Activated effector memory CD4-positive, alpha-beta T cell treated with Interleukin-2 at 50 U/mL for 16 hours (primary cell): ENCODE measurements at places on chromosomes 6 and 20.
A peak's percentile ranks its signal among the peaks of the same experiment; 100 is the strongest.

DNA sequence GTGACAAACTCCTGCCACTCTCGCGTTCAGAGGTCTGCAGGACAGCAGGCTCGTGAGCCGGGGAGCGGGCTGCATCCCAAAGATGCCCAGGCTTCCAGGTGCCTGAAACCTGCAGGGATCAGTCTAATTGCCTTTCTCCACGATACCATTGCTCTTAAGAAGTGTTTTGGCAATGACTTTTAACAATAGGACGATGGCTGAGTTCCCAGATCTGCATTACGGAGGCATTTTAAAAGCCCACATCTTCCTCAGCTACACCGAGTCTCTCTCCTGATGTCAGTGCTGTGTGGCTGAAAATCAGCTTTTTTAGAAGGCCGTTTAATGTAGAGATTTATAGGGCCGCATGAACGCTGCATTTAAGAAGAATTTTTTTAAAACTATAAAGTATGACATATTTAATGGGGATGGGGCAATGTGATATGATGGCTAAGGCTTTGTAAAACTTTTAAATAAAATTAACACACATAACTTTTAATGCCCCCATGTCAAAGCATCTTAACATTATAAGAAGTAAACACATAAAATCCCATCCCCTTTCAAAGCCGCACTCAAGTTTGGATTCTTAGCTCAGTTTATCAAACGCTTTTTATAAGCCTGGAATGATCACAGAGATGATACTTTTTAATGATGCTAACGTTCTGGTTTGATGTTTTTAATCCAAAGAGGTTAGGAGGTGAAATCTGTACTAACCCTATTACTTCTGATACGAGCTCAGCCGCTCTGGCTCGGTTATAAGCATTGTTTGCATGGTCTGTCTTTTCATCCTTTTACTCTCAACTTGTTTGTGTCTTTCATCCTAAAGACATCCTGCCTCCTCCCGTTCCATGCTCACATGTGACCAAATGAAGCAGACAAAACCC, 386.0 kb downstream of the SMOC2 start:
- DNase-seq: no peak

- DNase-seq: no peak
Measured at GRCh38 chr6:3884007-3884745, 35.0 kb downstream of the FAM50B start.

DNA sequence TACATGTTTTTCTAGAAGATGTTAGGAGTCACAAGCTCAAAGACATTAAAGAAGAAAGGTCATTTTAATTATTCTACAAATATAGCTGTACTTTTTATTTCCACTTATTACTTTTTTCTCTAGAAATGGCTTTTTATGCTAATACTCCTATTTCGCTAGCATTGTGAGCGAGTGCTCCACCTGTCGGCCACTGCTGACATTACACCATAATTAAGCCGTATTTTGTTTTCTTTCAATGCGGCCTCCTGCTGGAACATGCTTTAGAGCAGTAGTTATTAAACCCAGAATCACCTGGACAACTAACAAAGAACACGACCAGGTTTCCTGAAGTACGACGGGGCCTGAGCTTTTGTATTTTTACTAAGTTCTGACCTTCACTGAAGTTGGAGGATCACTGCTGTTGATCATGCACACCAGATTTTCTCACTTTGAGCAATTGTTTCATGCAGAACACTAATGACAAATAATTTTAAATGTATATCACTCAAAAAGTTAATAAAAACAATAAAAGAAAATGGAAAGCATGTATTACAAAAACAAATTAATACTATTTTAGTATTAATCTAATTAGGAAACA, 74.1 kb upstream of the PAK5 start:
- peak; percentile 1 for DNase-seq

DNA sequence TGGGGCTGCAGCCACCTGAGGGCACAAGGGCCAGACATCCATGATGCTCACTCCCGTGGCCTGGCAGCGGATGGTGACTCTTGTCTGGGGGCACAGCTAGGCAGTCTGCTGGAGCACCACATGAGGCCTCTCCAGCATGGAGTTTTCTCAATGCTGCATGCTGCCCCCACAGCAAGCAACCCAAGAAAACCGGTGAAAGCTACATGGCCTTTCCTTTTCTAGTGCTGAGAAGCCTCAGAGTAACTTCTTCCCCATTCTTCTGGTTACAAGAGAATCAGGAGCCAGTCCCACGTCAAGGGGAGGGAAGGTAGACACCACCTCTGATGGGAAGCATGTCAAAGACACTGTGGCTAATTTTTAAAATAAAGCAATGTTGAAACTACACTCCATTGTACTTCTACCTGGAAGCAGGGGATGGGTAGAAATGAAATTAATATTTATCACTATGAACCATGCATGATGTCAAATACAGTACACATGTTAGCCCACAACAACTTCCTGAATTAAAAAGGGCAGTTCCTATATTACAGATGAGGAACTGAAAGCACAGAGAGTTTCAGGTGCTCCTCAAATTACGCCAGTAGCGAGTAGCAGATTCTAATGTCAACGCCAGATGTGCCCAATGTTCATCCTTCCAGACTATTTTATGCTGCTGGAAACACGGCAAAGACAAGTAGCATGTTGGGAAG, 101.5 kb downstream of the LAMP5 start:
- DNase-seq: no peak

DNA sequence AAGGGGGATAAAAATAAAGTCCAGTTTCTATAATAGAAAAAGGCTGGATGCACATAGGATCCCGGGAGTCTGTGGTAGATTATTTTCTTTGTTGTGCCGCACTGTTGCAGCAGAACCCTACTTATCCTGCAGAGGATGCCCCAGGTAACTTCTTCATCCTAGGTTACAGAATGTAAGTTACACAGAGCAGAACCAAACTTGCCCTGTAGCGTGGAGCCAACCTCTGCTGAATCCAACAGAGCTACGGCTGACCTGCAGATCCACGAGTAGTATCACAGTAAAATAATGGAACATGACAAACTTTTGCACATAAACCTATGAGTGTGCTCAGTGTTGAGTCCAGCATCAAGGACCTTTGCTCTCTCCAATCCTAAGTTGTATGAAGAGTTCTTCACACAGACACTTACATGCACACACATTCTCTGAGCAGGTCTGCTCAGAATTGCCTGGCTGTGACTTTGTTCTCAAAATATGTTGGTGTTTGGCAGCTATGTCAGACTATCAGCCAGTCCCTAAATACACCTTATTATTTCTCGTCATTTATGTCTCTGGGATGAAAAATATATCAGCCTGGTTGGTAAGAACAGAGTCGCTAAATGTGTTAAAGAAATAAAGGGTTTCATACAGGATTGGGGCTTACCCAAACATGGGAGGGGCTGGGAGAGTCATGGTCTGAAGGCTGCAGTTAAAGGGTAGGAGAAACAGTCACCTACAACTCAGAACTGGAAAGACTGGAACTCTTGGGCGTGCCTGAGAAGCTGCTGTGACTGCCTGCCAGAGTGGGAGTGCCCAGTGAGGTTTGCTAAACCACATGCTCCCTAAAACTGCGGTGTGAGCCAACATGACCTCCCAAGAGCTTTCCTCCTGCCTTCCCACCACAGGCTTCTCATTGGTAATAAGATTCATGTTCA, 165.1 kb upstream of the SLC24A3 start:
- DNase-seq: no peak

GRCh38 chr6:84866715-84867114, 102.3 kb upstream of the TBX18 start:
- no peak for DNase-seq

DNA sequence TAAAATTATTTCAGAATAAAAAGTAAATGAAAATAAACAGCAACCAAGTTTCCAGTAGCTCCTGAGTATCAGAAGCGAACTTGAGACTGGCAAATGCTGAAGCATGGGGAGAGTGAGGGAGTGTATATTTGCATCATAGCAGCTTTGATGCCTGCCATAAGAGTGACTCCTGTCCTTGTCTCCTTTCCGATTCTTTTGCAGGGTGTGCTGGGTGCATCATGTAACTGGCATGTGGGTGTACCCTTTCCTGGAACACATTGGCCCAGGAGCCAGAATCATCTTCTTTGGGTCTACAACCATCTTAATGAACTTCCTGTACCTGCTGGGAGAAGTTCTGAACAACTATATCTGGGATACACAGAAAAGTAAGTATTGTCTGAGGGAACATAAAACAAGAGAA, 117.4 kb downstream of the ADAT2 start:
- DNase-seq: no peak

- DNase-seq: no peak
Measured at GRCh38 chr6:15157479-15157878, 88.4 kb upstream of the JARID2 start.

DNA sequence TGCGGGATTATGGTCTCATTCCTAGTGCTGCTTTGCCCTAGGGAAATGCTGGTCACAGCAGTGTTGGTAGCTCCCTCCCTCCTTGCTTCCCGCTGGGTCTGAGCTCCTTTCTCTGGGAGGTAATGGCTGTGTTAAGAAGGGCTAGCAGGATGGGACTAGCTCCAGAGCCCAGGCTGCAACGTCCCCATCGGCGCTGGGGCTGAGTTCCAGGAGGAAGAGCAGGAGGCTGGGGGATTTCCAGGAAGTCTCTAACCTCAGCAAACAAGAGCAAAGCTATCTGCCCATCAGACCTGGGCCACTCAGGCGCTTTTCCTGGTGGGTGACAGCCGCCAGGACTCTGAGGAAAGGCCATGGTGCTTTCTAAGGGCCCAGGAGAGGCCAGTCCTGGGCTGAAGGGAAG, 174.2 kb downstream of the DLL1 start:
- DNase-seq: no peak

DNA sequence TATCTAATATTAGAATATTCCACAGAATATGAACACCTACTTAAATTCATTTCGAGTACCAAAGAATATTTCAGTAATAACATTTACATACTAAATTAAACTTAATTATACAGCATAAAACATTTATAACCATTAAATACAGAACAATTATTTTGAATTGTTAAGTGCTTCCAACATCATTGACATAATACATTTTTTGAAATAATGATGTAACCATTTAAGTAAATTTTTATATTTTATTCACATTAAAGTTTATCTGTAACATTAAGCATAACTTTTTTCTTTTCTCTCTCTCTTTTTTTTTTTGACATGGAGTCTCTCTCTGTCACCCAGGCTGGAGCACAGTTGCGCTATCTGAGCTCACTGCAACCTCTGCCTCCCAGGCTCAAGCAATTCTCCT, 44.5 kb downstream of the FUT9 start:
- no peak for DNase-seq

DNA sequence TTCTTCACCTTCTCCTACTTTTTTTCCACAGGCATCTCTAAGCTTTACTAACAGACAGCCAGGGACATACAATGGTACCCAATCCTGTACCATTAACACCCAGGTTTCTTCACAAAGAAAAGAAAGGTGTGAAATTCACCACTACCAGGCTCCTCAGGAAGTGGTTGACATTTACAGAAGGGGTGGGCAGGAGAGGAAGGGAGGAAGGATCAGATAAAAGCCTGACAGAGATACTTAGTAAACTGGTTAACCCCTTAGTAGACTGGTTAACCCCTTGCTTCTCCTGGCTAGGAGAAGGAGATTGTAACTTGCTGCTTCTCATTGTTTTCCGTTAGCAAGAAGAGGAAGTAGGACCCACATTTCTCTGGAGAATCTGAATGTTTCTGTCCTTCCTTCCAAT, 7.2 kb downstream of the SAMD3 start:
- DNase-seq: no peak

DNA sequence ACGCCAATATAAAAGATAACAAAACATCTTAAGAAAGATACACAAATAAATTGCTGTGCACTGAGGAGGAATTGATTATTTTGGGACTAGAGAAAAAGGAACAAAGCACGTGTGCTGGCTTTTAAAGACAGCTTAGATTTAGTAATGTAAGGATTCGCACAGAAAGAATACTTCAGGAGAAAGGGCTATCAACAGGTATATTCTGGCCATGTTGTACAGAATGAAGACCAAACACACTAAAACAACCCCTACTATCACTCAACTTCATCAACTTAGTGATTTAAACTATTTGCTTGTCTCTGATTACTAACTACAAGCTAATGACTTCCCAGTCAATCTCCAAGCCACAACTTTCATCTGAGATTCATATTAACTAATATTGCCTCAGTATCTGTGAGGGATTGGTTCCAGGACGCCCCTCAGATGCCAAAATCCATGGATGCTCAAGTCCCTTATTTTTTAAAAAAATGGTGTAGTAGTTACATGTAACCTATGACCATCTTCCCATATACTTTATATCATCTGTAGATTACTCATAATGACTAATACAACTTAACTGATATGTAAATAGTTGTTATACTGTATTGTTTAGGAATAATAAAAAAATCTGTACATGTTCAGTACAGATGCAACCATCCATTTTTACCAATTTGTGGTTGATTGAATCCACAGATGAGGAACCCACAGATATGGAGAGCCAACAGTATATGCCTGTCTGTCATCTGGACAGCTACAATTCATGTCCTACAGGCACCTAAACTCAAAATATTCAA, 4.5 kb downstream of the DEK start:
- no peak for DNase-seq

GRCh38 chr6:157535340-157536222, 154.6 kb downstream of the ZDHHC14 start:
- no peak for DNase-seq

- DNase-seq: no peak
Measured at GRCh38 chr20:842547-842940, 9.0 kb downstream of the FAM110A start.

DNA sequence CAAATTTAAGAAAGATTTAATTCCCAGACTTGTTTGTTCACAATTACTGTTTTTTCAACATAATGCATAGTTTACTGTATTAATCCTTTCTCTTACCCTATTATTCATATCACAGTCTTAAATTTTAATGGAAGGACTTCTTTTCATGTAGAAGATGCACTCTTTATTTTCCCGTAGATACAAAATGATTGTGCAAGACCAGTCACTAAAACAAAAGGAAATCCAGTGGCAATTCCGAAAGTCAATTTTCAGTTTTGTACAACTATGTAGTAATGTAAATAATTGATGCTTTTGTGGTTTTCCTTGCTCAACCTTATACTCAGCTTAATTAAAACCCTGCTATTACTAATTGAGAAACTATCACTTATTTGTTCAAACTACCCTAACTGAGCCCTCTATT, 361.5 kb upstream of the PTCHD4 start:
- DNase-seq: no peak

GRCh38 chr6:6386010-6386409, 65.5 kb upstream of the F13A1 start:
- DNase-seq: no peak

- no peak for DNase-seq
Measured at GRCh38 chr6:52990342-52990741, 4.7 kb downstream of the GSTA4 start.

GRCh38 chr6:78701407-78701806, 165.9 kb upstream of the IRAK1BP1 start:
- DNase-seq: no peak

GRCh38 chr6:129748901-129749748, 39.1 kb upstream of the ARHGAP18 start:
- no peak for DNase-seq

GRCh38 chr6:6880745-6881437, 226.9 kb upstream of the RREB1 start:
- DNase-seq: no peak

GRCh38 chr6:8664700-8665099, 229.4 kb upstream of the SLC35B3 start:
- DNase-seq: no peak

GRCh38 chr6:125948455-125948854, 8.1 kb upstream of the HINT3 start:
- DNase-seq: no peak
